ENCODE measurements at places on chromosomes 1 and 21.
A peak's percentile ranks its signal among the peaks of the same experiment; 100 is the strongest.

GRCh38 chr1:22399421-22400091 is 52.1 kb upstream of the ZBTB40 start:
- DNase-seq = no peak

GRCh38 chr1:72557446-72558049 is 275.2 kb upstream of the NEGR1 start:
- no peak for DNase-seq

DNA sequence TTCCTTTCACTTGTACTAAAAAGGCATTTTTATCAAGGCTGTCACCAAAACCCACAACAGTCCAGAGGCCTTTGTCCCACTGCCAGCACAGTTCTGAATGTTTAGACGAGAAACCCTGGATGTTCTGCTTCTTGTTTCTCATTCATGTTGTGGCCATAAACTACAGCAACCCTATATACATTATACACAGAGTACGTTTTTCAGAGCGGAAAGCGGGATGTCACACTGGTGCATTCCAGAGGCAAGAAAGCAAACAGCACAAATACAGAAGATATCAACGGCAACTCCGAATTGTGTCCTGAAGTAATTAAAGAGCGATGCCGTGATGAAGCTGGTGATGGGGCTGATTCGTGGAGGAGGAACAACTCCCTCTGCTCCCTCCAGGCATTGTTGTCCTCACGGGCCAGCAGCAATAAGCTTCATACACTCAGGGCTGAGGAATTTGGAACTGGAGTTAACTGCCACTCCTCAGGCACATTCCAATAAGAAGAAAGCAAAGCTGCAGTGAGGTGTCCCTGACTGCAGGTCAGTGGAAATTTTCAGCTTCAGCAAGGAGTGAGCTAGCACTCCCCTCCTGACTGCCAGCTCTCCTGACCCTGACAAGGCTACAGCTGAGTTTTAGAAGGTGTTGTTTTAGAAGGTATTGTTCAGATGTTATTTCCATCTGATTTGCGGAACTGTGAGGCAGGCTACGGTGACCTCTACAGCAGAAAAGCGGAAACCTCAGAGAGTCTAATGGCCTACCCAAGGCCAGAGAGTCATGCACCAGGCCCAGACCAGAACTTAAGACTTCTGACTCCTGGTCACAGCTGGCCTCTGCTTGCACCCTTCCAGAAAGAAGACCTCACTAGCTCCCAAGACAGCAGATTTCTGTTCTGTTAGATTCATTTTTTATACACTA is 149.0 kb downstream of the TGFBR3 start:
- peak; percentile 93 for DNase-seq

DNA sequence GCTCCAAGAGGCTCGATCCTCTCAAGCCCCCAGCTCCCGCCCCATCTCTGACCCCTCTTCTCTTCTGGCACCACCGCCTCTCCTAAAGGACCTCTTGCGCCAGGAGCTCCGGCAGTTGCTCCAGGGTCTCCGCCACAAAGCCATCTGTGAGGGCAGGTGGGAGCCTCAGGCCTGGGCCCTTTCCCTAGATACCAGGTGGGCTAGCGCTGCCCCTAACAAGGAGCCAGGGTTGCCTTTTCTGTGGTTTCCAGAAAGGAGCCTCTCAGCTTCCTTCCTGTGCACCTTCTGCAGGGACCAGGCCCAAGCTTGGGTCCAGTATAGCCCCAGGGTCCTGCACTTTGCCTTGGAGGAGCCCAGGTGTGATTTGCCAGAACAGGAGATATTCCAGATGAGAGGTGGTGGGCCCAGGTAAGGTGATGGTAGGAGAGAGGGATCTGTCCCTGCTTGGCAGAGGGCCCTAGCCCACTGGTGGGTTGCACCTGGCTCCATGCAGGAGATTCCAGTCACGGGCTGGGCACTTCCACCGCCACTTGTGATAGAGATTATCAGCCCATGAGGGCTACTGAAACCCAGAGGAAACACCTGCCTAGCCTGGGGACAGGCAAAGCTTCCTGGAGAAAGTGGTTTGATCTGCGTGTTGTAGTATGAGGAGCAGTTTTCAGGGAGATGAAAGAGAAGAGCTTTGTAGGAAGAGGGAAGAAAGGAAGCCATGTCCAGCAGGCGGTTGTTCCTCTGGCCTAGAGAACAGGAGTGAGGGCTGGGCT is 1.0 kb downstream of the CCDC24 start:
- DNase-seq = peak; percentile 86

GRCh38 chr1:116680752-116681151 is 13.2 kb upstream of the IGSF3 start:
- no peak for DNase-seq

- no peak for DNase-seq
These were observed 68.2 kb upstream of the DSCAM start for GRCh38 chr21:40915114-40915513.

GRCh38 chr1:223161321-223161720 is 18.3 kb upstream of the TLR5 start:
- no peak for DNase-seq

- no peak for DNase-seq
These were observed 108.3 kb downstream of the RPS6KC1 start for GRCh38 chr1:213159376-213159775.

All from trophoblast cell (in vitro differentiated cells and primary cell).